ENCODE measurements at places on chromosomes 7 and 10. TPM values are rescaled to one million over a fixed set of nuclear protein-coding genes. Genes with fewer than 3 reads are reported as not detected.

DNA sequence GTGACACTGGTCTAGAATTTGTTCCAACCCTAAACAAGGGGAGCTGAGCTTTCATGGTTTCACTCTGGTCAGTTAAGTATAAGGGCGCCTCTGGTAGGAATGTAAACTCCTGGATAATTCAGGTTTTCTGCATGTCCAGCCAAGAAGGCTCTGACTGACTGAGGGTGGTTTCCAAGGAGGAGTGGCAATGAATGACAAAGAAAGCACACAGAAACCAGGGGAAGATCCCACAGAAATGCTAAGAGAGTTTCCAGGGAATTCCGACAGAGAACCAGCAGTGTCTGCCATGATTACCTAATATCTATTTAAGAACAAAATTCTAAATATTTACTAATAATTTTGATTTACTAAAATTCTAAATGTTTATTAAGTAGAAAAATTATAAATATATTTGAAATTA, 27.3 kb upstream of the NRG3 start:
- no peaks in the 10 kb centered on the region for H3K27me3 ChIP-seq
- H3K36me3 ChIP-seq: no peaks in the 10 kb centered on the region
- no peak for DNase-seq
- H3K4me3 ChIP-seq: no peak overlapping the region
- no peaks in the 10 kb centered on the region for H3K4me1 ChIP-seq

DNA sequence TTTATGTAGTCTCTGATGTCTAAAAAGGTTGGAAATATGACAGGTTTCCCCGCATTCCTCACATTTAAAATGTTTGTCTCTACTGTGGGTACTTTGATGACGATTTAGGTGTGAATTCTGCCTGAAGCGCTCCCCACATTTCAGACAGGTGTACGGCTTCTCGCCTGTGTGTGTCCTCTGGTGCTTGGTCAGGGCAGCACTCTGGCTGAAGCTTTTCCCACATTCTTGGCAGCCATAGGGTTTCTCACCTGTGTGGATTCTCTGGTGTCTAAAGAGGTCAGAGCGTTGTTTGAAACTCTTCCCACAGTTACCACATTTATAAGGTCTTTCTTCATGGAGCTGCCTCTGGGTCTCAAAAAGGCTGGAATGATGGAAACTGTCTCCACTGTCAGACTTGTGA, 6.3 kb downstream of the ZNF394 start:
- DNase-seq: no peak
- H3K36me3 ChIP-seq: peaks cover 61% of the 10 kb centered on the region
- peaks cover 17% of the 10 kb centered on the region for H3K4me1 ChIP-seq
- no peak overlapping the region for H3K4me3 ChIP-seq
- H3K27me3 ChIP-seq: no peaks in the 10 kb centered on the region

DNA sequence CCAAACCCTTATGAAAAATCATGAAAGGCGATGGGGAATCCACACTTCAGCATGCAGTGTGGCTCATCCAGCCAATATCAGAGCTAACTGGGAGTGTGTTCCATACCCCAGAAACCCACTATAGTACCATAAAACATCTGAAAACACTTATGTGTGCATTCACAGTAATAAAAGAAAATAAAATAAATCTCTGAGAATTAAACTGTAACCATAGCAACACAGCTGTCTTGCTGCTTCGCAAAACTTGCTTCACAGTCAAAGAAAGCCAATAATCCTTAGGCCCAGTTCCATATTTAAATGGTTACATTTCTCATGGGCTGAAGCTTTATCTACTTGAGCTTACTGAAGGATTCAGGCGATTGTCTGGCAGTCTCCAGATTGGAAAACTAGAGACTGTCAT, 19.9 kb upstream of the POLR1F start:
- H3K4me1 ChIP-seq: no peaks in the 10 kb centered on the region
- no peak overlapping the region for H3K4me3 ChIP-seq
- H3K36me3 ChIP-seq: no peaks in the 10 kb centered on the region

- H3K27ac ChIP-seq: no peak overlapping the region
- no peaks in the 10 kb centered on the region for H3K36me3 ChIP-seq
- H3K4me1 ChIP-seq: no peaks in the 10 kb centered on the region
- no peak overlapping the region for H3K4me3 ChIP-seq
- H3K27me3 ChIP-seq: no peaks in the 10 kb centered on the region
- no peak for DNase-seq
Measured at GRCh38 chr7:38318803-38319416, 45.5 kb upstream of the TARP start.

DNA sequence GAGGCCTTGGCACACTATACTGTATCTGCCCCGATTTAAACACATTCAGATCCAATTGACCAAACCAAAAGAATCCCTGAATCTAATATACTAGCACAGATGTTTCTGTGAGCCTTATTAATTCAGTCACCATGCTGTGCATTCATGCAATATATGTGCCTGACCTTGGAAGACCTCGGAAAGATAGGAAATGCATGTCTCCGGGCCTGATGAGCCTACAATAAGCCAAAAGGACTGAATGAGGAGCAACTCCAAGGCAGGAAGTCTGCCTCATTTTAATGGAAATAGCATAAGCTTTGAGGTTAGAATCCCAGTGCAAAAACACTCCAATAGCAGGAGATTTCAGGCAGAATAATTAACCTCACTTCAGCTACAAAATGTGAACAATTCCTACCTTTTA, 316.7 kb downstream of the LRRTM3 start:
- H3K4me1 ChIP-seq: no peaks in the 10 kb centered on the region
- DNase-seq: no peak
- H3K4me3 ChIP-seq: no peak overlapping the region
- no peaks in the 10 kb centered on the region for H3K27me3 ChIP-seq

DNA sequence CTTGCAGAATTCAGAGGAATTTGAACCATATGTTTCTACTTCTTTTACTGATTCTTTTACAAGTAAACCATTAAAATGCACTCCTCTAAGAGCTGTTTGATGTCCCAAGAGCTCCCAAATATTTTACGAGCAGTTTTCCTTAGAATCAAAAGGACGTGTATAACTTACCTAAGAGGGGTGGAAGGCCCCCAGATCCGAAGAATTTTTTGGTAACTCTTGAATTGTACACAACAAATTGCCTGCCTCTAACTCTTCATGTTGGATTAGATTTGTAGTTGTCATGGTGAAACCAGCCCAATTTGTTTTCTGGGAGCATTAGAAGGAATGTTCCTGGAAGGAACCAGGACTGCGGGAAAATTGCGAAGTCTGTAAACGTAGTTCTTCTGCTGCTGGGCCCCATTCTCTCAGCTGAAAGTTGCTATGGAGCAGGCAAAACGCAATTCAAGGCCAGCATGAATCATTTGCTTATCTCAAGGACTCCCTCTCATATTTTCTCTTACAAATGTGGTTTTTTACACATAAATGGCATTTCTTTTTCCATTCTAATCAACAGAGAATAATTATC, 124.8 kb upstream of the TMEM72 start:
- H3K27me3 ChIP-seq: no peaks in the 10 kb centered on the region
- H3K4me3 ChIP-seq: no peak overlapping the region
- H3K4me1 ChIP-seq: no peaks in the 10 kb centered on the region
- H3K36me3 ChIP-seq: no peaks in the 10 kb centered on the region

DNA sequence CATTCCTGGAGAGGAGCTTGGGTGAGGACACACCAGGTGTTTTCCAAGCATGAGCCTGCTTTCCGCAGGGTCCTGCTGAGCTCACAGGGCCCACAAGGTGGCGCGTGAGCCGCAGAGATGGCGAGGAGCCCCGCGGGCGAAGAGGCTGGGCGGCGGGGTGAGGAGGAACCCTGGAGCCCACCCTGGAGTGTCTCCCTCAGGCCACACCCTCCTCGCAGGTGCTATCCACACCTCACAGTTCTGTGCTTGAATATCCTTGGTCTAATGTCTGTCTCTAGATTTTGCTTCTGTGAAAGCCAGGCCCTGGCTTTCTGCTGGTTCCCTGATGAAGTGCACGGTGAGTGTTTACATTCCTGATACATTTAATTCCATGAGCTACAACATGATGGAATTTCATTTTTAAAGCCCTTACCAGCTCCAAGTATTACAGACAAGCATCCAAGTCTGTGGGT, 433.6 kb downstream of the ACTR3B start:
- no peak overlapping the region for H3K27ac ChIP-seq
- no peaks in the 10 kb centered on the region for H3K27me3 ChIP-seq
- DNase-seq: peak; percentile 75
- no peaks in the 10 kb centered on the region for H3K36me3 ChIP-seq
- peak overlapping the region; percentile 31 for H3K4me3 ChIP-seq

GRCh38 chr10:127888521-127889312, 4.0 kb downstream of the CLRN3 start:
- no peak overlapping the region for H3K4me3 ChIP-seq
- H3K4me1 ChIP-seq: no peaks in the 10 kb centered on the region
- no peaks in the 10 kb centered on the region for H3K36me3 ChIP-seq
- DNase-seq: no peak
- no peaks in the 10 kb centered on the region for H3K27me3 ChIP-seq

DNA sequence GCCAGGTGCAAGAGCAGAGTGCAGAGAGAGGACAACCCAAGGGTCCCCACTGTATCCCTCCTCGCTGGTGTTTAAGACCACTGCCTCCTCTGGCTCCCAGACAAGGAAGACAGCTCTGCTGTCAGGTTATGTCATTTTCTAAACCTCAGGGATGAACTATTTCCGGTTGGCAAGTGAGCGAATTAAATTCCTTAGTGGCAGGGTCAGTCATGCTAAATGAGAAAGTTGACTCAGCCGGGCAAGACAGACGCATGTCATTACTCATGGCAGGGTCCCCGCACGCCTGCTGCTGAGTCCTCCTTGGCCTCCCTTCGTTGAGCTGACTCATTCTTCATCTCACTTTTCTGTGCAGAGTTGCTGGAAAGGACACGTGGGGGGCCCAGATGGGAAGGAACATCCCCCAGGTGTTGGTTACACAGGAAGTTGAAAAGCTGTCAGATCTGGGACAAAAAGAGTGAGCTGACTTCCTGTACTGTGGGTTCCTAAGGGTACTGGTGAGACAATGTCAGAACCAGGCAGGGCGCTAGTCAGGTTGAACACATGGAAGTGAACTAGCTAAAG, 47.1 kb upstream of the UCN3 start:
- no peak overlapping the region for H3K4me3 ChIP-seq
- H3K27me3 ChIP-seq: no peaks in the 10 kb centered on the region
- no peaks in the 10 kb centered on the region for H3K36me3 ChIP-seq
- no peaks in the 10 kb centered on the region for H3K4me1 ChIP-seq
- no peak for DNase-seq
- no peak overlapping the region for H3K27ac ChIP-seq

- H3K36me3 ChIP-seq: no peaks in the 10 kb centered on the region
- no peaks in the 10 kb centered on the region for H3K27me3 ChIP-seq
- no peaks in the 10 kb centered on the region for H3K4me1 ChIP-seq
- no peak overlapping the region for H3K27ac ChIP-seq
- no peak for DNase-seq
Measured at GRCh38 chr7:131935180-131935579, 378.8 kb upstream of the PODXL start.

DNA sequence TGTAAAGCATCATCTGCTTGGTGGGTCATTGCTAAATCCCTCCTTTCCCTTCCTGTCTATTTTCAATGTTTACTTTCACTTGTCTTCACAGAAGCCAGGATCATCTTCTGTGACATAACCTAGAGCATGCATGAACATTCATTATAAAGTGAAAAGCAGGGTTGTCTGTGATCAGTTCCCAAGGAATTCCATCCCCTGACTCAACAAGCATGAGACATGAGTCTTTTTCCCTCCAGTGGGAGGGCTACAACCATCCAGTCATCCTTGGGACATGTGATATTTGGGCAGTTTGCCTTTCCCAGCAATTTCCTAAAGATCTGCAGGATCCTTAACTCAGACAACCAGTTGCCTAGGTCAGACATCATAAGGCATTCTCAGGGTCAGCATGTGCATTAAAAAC, 166.3 kb upstream of the TMEM196 start:
- no peaks in the 10 kb centered on the region for H3K27me3 ChIP-seq
- no peak for DNase-seq
- H3K4me3 ChIP-seq: no peak overlapping the region
- H3K36me3 ChIP-seq: no peaks in the 10 kb centered on the region
- H3K27ac ChIP-seq: no peak overlapping the region
- H3K4me1 ChIP-seq: no peaks in the 10 kb centered on the region

GRCh38 chr10:102646610-102647442, 2.5 kb downstream of the TRIM8 start:
- DNase-seq: peak; percentile 85
- H3K4me1 ChIP-seq: peaks cover 54% of the 10 kb centered on the region
- peaks cover 10% of the 10 kb centered on the region for H3K36me3 ChIP-seq
- no peaks in the 10 kb centered on the region for H3K27me3 ChIP-seq
- peak overlapping the region; percentile 85 for H3K4me3 ChIP-seq
- H3K27ac ChIP-seq: peak overlapping the region; percentile 100

DNA sequence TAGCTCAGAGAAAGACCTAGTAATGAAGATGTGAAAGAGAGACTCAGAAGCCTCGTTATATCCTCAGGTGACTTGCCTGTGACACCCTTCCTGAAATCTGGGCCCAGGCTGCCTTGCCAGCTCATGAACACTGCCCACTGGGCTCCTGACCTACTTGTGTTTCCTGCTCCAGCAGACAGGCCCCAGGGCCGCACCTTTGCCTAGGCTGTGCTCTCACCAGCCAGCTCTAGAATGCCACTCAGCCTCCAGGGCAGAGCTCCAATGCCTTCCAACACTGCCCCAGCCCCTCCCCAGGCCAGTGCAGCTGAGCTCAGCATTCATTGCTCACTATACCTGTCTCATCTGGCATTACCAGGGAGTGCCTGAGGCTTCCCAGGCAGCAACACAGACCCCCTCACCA, 94.3 kb downstream of the DLG5 start:
- peaks cover 8% of the 10 kb centered on the region for H3K4me1 ChIP-seq
- no peak overlapping the region for H3K27ac ChIP-seq
- H3K27me3 ChIP-seq: no peaks in the 10 kb centered on the region
- no peak overlapping the region for H3K4me3 ChIP-seq
- peaks cover 57% of the 10 kb centered on the region for H3K36me3 ChIP-seq

DNA sequence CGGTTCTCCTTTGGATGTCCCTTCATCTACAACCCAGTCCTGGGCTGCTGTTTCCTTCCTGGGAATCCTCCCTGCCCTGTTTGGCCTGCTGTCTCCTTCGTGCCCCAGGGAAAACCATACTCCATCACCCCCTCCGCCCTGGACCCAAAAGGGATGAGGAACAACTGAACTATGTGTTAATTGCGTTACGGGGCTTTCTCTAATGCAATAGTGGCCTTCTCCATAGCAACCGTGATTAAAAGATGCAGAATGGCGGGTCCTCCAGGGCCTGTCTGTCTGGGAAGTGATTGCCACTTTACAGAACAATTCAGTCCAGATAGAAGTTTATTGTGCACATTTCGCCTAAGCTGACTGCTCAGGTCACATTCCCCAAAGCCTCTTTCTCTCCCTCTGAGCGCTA, 112.0 kb upstream of the FGFR2 start:
- no peaks in the 10 kb centered on the region for H3K36me3 ChIP-seq
- no peak overlapping the region for H3K4me3 ChIP-seq
- no peak for DNase-seq
- peaks cover 9% of the 10 kb centered on the region for H3K27me3 ChIP-seq
- H3K4me1 ChIP-seq: no peaks in the 10 kb centered on the region

Gene PRPS1L1
- not detected for total RNA-seq

Gene C7orf57
- total RNA-seq: not detected

Gene MCM10
- 0.78 TPM for total RNA-seq

Gene GLCCI1
- total RNA-seq: 45.1 TPM

Gene GRM8
- total RNA-seq: not detected

Gene NXPH1
- not detected for total RNA-seq
